Stimulated activated naive B cell treated with anti-CD40 and anti-IgM and Interleukin-4, amounts not matched to agents 10 μg/mL and 1 μg/mL and 100 μg/mL, for 72 hours (primary cell): ENCODE measurements at places on chromosomes 7 and 10.

GRCh38 chr7:153188630-153189029, 429.1 kb downstream of the ACTR3B start:
- DNase-seq, result no peak

DNA sequence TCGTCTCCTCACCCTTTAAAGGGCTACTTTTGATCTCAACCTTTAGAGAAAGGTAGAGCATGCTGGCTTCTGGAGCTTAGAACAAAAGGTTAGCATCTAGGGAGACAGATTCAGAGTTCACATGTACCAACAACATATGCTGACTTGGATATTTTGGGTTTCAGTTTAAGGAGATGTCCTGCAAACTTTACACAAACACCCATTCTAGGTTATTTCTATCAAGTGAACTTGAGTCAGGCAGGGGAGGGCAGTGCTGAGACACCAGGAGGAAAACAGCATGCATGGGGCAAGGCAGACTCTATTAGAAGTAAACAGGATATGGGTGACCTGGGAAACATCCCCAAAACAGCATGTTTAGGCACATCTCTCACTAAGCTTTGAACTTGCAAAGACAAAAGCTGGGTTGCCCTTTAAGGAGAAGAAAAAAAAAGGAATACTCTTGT, 43.8 kb downstream of the ARL4A start:
- DNase-seq, result no peak

DNA sequence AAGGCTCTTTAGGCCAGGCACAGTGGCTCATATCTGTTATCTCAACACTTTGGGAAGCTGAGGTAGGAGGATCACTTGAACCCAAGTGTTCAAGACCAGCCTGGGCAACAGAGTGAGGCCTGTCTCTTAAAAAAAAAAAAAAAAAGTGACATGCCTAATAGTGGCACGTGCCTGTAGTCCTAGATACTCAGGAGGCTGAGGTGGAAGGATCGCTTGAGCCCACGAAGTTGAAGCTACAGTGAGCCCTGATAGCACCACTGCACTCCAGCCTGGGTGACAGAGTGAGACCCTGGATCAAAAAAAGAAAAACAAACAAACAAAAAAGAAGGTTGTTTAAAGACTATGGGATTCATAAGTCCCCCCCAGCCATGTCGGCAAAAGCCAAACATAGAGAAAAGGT, 42.2 kb upstream of the NRF1 start:
- DNase-seq, result no peak

DNA sequence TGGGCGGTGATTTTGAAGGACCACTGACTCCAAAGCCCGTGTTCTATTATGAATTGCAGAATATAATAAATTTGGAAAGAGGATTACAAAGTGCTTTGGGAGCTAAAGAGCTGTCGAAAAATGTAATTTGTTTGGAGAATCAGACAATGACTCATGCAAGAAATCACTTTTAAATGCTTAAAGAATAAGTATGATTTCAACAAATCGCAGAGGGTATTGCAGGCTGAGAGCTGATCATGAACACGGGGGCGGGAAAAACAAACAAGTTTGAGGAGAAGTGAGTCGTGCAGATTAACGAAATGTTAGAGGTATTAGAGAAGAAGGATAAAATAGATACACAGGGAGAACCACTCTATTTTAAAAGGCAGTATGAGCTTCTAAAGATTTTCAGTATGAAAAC, 4.9 kb upstream of the HACD1 start:
- DNase-seq, result no peak

- no peak for DNase-seq
Measured at GRCh38 chr7:66927348-66927948, 6.4 kb downstream of the TMEM248 start.

DNA sequence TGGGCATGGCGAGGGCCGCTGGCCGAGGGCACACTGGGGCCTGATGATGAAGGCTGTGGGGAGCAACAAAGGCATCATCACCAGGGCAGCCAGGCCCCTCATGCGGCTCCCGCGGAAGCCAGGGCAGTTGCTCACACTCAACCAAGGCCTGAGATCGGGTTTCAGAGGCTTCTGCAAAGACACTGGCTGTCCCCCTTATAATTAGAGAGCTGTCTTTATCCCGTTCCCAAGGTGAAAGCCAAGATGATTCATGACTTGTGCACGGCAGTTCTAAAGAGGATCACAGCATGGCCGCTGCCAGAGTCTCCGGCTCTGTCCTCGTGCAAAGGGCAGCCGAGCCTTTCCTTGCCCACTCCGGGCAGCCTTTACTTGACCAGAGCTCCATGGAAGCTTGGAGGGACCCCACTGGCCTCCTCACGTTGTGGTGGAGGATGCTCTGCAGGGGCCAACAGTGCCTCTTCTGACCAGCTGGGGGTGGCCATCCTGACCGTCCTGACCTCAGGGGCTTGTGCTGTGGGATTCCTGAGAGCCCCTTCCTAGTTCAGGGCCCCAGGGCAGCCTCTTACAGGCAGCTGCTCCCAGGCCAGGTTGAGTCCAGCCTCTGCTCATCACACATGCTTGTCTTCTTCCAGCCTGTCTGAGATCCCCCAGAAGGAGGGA, 82.3 kb downstream of the PRKAG2 start:
- no peak for DNase-seq

- peak; percentile 35 for DNase-seq
Measured at GRCh38 chr10:22988581-22989360, 60.9 kb downstream of the ARMC3 start.

DNA sequence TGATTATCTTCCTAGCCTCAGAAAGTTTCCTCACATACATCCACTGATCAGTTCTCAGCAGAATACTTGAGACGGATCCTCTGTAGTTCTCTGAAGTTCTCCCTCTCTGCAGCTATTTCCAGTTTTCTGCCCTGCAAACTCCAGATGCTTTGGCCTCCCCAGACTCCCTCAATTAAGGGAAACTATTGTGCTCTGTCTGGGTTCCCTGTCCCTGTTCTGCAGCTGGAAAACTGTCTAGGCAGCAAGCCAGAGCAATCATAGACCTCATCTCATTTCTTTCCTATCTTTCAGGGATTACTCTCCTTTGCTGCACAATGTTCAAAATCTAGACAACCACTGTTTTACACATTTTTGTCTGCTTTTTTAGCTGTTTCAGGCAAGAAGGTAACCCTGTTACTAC, 9.2 kb downstream of the MICU1 start:
- DNase-seq, result no peak

DNA sequence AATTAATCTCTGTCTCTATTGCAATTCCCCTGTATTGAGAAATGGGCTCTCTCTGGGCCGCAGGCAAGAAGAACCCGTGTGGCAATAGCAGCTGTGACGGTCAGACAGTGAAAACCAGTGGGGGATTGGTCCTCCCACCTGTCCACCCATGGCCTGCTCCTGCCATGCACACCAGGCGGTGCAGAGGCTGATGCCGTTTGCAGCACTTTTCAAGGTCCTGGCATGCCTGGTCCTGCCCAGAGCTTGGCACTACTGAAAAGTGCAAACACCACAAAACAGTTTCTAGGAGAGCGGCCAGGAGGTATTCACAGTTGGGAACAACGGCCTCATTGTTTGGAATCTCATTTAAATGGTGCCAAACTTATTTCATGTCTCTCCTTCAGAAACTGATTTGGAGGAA, 41.5 kb downstream of the PSPH start:
- no peak for DNase-seq

GRCh38 chr7:746155-747061, 19.3 kb upstream of the PRKAR1B start:
- DNase-seq, result no peak

DNA sequence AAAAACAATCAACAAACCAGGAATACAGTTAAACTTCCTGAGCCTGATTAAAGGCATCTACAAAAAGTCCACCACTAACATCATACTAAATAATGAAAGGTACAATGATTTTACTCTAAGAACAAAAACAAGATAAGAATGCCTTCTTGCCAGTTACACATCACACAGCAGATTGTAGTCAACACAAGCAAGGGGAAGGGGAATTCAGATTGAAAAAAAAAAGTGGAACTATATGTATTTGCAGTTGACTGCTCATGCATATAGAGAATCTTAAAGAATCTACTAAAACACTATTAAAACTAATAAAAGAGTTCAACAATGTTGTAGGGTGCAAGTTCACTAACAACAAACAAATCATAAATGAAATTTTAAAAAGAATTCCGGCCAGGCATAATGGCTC, 28.5 kb downstream of the ZNF33B start:
- no peak for DNase-seq

- peak; percentile 92 for DNase-seq
Measured at GRCh38 chr7:36366718-36367560, 22.7 kb upstream of the ANLN start.

GRCh38 chr7:44685723-44686122, 62.9 kb upstream of the ZMIZ2 start:
- DNase-seq, result no peak

DNA sequence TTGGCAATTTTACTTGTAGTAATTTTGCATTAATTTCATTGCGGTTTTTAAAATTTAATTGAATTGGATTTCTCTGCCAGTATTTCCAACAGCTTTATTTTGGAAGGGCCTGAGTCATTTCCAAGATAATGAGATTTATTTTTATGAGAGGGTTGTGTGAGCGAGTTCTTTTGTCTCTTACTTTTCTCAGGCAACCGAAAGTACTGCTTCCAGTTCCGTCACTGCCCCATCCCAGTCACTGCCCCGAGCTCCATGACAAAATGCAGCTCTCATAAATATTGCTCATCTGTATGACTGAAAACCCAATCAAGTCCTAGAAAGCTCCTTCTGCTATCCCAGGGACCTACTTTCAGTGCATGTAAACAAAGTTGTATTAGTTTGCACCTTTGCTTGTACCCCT, 468.4 kb upstream of the SEMA3D start:
- DNase-seq, result no peak

DNA sequence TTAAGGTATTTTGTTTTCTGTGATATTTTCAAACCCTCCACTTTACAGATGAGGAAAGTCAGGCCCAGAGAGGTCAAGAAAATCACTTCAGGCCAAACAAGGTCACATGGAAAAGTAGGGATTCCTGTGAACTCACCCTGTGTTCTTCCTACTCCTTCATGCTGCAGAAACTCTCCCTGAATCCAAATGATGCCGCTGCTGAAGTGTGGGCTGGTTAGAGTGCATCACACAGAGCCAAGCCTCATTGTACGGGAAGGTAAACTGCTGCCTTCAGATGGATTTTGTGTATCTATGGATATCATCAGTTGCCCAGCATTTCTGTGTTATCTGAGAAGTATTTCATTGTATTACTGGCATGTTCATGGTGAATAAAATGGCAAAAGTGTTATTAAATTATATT, 75.4 kb downstream of the NRG3 start:
- no peak for DNase-seq

GRCh38 chr10:73167458-73167782, 388 bp downstream of the ECD start:
- DNase-seq, result peak; percentile 1

- no peak for DNase-seq
Measured at GRCh38 chr7:137996386-137996851, 5.5 kb downstream of the CREB3L2 start.

DNA sequence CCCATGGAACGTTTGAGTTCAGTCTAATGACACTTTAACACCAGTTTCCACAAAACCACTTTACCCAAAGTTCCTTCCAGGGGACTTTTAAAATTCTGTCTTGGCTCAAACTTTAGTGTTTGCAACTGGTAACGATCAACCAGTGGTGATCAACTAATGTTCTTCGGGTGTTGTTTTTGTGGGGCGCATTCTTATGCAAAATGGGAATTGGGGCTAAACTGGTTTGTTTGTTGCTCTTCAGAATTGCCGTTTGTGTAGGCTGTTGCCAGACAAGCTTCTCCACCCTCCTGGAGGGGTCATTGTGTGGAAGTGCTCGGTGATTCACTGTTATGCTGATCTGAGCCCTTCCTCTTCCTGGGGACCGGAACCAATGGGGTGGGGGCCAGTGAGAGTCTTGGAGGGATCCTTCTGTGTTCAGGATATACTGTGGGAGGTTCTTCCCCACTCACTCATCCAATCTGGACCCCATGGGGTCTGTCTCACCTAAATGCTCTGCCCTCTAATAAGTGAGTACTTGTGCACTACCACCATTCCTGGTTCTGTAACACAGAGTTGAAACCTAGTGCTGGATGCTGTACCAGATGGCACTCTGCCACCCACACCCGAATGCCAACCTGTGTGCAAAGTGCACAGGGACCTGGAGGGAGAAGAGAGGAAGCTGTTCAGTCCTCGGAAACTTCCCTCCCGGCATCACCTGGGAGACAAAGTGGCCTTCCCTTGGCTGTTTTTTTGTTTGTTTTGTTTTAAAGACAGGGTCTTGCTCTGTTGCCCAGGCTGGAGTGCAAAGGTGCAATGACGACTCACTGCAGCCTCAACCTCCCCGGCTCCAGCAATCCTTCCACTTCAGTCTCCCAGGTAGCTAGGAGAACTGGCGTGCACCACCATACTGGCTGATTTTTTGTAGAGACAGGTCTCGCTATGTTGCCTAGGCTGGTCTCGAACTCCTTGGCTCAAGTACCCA, 2.1 kb downstream of the NFE2L3 start:
- DNase-seq, result no peak

GRCh38 chr7:47580811-47581331, 1.0 kb downstream of the TNS3 start:
- DNase-seq, result no peak

GRCh38 chr10:86027346-86027745, 339.2 kb downstream of the GRID1 start:
- DNase-seq, result no peak

GRCh38 chr7:151689196-151689971, 169.7 kb upstream of the RHEB start:
- no peak for DNase-seq

DNA sequence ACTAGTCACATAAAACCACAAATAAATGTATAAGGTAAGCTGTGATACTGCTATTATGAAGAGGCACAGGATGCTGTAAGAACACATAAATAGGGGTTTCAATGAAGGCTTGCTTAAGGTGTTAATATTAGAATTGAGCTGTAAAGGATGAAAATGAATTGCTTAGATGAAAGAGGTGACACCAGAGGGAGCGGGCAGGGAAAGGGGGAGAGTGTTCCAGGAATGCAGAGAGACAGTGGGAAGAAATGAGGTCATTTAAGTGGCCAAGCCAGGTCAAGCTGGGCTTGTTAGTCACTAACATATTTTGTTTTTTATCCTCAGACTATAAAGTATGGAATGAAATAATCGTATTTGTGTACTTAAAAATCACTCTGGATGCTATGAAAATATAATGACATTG, 193.5 kb downstream of the NRG3 start:
- no peak for DNase-seq

DNA sequence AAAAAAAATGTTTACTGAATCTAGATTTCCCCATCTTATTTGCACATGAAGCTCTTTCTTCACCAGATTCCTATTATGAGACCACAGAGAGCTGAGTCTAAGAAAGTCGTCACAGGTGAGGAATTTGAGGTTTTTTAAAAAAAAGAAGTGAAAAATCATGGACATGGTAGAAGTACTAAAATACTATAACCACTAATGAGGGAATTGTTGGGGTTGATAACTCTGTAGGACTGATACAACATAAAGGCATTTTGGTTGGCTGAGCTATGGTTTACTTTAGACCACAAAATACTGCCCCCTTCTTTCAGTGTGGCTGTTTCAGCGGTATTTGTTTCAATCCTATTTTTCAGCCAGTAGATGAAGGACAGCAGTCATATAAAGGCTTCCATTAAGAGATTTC, 1111.3 kb downstream of the TYW1 start:
- DNase-seq, result no peak

GRCh38 chr10:86020134-86020533, 346.5 kb downstream of the GRID1 start:
- no peak for DNase-seq

- DNase-seq, result no peak
Measured at GRCh38 chr10:11192304-11193000, 174.8 kb downstream of the CELF2 start.
